ENCODE measurements at places on chromosomes 6 and 20.

- no peak for DNase-seq
Measured at GRCh38 chr20:54772893-54773642, 297.7 kb downstream of the DOK5 start.

- no peak for DNase-seq
Measured at GRCh38 chr20:33013701-33014326, 6.3 kb downstream of the BPIFB2 start.

DNA sequence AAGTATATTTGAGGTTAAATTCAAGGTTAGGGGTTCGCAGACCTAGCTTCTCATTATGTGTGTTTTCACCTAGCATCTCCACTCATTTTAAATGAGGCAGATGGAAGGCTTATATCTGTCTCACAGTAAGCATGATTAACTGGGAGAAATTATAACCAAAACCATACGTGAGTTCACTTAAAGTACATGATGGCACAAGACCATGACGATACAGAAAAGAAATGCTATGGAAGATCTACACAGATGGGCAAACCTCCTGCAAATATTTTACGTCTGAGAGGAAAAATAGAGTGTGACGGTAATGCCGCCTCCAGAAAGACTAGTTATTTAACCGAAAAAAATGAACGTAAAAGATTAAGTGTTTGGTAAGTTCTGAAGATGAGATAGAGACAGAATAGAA lies 337.8 kb downstream of the FARS2 start:
- no peak for DNase-seq

GRCh38 chr6:36659271-36659670 lies 19.2 kb upstream of the CDKN1A start:
- DNase-seq = no peak

DNA sequence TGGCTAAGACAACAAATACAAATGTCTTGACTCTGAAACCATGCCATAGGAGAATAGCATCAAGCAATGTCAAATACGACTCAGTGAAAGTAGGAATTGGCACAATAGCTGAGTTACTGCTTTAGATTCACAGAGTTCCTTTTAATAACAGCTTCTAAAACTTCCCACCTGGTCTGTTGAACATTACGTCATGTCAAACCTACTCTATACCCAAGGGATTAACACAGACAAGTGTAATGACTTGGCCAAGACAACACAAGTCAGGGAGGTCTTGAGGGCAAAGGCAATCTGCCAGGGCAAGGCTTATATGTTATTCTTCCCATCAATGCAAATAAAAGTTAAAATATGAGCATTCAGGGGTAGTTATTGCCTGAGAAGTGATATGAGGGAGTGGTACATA lies 265.1 kb upstream of the PRDM1 start:
- no peak for DNase-seq

- no peak for DNase-seq
Measured at GRCh38 chr6:84752118-84752850, 12.1 kb downstream of the TBX18 start.

GRCh38 chr6:154236646-154237301 lies 119.8 kb downstream of the IPCEF1 start:
- no peak for DNase-seq

GRCh38 chr20:35010405-35011192 lies 54.9 kb downstream of the MYH7B start:
- no peak for DNase-seq

- DNase-seq = no peak
Measured at GRCh38 chr20:63547725-63548480, at the start of gene SRMS. TSS of gene SRMS (minus strand) at chr20:63547749. CDS start at chr20:63547463, 286 bp downstream.

GRCh38 chr6:44097782-44098317 lies 29.4 kb downstream of the MRPL14 start:
- DNase-seq = no peak

DNA sequence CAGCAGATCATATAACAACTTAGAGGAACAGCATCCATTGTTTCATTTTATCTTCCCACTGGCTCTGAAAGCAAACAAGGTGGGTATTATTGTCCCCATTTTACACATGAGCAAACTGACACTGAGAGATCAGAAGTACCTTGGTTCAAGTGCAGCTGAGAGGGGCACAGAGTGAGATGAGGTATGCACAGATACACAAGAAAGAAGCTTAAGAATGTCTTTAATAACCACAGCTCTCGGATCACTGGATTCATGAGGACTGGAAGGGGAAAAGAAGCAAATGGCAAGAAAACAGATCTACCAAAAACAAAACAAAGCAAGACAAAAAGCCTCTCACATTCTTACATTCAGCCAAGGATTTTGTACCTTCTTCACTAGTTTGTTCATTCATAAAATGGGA lies 10.6 kb downstream of the SLC2A10 start:
- DNase-seq = no peak

GRCh38 chr20:1391640-1392442 lies 1.0 kb downstream of the FKBP1A start:
- no peak for DNase-seq

- no peak for DNase-seq
Measured at GRCh38 chr20:19944772-19945459, 72.2 kb upstream of the NAA20 start.

DNA sequence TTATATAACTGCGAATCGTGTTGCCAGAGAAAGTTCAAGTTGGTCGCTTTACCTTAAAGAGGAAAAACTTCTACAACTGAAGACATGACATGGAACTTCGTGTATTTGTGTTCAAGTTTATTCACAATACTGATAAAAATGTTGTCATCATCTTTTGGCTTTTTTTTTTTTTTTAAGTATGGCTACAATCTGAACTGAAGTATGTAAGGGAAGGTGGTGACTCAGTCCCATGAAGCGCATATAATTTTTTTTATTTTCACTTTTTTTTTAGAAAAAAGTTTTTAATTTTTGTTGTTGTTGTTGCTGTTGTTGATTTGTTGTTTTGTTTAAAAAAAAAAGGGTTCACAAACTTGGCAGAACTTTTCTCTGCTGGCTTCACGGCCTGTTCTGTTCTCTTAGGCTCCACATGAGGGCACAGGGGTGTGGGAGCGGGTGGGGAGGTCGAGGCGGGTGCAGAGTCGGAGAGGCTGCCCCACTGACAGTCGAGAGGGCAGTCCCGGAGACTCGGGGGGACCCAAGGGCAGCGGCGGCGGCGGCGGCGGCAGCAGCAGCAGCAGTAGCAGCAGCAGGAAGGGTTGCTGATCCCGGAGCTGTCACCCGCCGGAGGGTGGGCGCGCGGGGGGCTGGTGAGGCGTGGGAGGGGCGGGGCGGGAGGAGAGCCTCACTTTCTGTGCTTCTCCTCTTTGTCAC lies 17.0 kb downstream of the TFAP2A start:
- DNase-seq = no peak

DNA sequence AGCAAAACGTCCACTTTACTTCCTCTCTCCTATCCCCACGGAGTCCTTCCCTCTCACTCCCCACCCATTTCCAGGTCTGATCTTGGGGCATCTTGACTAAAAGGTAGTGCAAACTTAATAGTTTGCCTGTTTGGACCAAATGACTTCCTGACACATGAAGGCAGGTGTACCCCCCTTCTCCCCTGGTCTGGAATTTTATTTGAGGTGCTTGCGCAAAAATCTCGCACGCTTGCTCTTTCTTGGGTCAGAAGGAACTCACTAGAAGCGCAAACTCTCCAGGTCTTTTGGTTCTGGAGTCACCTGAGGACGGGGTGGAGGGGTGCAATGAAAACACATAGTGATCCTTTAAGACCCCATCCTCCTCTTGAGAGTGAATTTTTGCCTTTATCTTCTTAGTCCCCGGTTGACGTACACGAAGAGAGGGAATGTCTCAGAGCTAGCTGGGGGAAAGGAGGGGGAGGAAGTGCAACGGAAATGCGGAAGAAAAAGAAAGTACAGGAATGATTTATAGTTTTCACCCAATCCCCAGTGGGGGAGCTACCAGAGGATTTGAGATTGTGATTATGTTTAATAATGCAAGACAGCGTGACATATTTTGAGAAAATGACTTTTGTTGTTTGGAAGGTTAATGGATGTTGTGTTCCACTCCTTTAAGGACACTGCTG lies 4.9 kb downstream of the ADGRB3 start:
- no peak for DNase-seq

GRCh38 chr6:127219869-127220268 lies 46.8 kb upstream of the RNF146 start:
- DNase-seq = no peak

GRCh38 chr6:21213492-21213891 lies 380.1 kb upstream of the SOX4 start:
- no peak for DNase-seq

- no peak for DNase-seq
Measured at GRCh38 chr20:9300080-9300479, 214.3 kb upstream of the LAMP5 start.

- no peak for DNase-seq
Measured at GRCh38 chr6:124780623-124781022, 181.6 kb upstream of the RNF217 start.

DNA sequence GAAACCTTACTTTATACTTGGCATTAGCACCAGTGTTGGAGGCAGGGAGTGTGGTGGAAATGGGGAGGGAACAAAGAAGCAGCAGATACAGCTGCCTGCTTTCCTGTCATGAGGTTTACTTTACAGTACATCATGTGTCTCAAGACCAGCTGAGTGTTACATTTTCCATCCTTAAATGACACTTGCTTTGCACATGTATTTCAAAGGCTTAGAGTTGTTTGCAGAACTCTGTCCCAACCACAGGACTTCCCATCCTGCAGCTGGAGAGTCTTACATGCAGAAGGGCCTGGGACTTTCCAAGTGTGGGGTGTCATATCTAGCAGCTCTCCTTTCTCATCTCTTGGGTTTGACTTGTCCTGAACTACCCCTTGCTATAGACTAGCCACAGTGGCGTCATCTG lies 395.9 kb downstream of the DHX35 start:
- DNase-seq = no peak

- no peak for DNase-seq
Measured at GRCh38 chr6:48535582-48536009, 424.6 kb upstream of the PTCHD4 start.

GRCh38 chr20:16548068-16548672 lies 25.1 kb downstream of the KIF16B start:
- no peak for DNase-seq

DNA sequence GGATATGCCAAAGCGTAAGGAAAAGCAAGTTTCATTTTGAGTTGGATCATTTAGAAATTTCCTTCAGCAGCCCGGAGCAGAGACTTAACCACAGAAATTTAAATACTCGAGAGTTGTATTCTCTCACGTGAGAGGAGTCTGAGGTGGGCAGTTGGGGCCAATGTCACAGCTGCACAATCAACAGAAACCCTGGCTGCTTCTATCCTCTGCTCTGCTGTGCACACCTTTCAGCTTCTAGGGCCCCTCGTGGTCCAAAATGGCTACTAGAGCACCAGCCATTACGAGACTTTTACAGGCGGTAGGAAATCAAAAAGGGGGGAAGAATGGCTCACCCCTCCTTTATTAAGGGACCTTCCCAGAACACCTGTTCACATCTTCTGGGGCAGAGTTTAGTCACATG lies 153.9 kb downstream of the TAF4 start:
- DNase-seq = no peak

GRCh38 chr6:157597461-157598312 lies 216.7 kb downstream of the ZDHHC14 start:
- DNase-seq = peak; percentile 68

- DNase-seq = no peak
Measured at GRCh38 chr6:38603496-38603895, 36.2 kb downstream of the BTBD9 start.

GRCh38 chr6:127403636-127404035 lies 55.6 kb downstream of the KIAA0408 start:
- DNase-seq = no peak

DNA sequence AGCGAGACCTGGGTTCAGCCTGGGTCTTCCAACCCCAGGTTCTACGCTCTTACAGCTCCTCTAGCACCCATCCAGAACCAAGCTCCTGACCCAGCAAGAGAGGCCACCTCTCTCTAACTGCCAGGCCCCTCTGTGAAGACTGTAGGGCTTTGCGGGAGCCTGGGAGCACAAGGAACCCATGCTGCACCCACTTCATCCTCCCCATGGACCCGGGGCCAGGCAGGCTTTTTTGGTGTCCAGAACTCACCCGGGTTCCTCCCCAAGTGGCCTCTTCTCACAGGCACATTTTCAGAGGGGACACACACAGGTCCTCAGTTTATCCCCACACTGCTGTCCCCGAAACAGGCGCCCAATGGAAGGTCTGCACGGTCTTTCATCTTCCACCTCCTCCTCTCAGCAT lies 145.9 kb downstream of the SYNDIG1 start:
- no peak for DNase-seq

- DNase-seq = no peak
Measured at GRCh38 chr20:46939031-46939965, 44.7 kb downstream of the EYA2 start.

DNA sequence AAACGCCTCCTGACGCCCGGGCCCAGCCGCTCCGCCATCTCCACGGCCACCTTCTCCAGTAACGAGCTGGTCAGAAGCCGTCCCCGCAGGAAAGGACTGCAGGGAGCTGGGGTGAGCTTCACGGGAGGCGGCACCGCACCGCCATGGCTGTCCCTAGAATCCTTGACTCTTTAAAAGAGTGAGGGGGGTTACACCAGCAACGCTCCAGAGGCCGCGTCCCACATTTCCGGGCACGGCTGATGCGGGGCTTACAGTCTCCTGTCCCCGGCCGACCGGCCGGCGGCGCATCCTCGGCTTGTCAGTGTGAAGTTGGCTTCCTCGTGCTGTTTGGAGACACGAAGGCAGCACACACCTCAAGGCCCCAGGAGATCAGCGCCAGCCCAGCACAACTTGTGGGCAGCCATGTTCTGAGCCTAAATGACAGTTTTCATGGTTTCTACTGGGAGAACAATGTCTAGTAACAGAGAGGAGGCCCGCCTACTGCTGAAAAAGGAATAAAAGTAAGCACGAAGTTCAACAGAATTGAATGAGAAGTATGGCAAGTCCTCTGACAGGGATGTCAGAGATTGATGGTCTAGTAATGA lies 30.4 kb downstream of the SLC2A4RG start:
- DNase-seq = no peak

- peak; percentile 40 for DNase-seq
Measured at GRCh38 chr20:63316502-63316921, 23.5 kb downstream of the COL20A1 start.

GRCh38 chr6:20055916-20056315 lies 156.4 kb downstream of the MBOAT1 start:
- DNase-seq = no peak

DNA sequence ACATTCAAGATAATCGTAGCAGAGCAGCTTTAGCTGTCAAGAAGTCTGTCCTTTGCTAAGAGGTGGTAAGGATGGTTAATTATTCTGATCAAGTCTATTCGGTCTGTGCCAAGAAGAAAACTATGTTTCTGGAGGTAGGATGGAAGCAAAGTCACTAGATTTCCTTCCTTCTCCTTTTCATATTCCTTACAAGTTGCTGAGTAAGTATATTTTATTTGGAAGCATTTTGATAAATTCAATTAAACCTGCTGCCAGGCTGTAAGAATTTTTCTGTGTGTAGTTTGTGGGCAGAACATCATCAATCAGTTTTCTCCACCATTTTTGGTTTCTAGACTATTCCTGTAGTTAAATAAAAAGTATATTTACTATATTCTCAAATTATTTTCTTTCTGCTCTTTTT lies 311.3 kb downstream of the PRKN start:
- no peak for DNase-seq

GRCh38 chr6:18640754-18641153 lies 253.6 kb downstream of the RNF144B start:
- no peak for DNase-seq
